ENCODE measurements at places on chromosomes 12 and 14.
A peak's percentile ranks its signal among the peaks of the same experiment; 100 is the strongest.

GRCh38 chr14:51224551-51224950 is 15.5 kb upstream of the TMX1 start:
- DNase-seq: peak; percentile 23

DNA sequence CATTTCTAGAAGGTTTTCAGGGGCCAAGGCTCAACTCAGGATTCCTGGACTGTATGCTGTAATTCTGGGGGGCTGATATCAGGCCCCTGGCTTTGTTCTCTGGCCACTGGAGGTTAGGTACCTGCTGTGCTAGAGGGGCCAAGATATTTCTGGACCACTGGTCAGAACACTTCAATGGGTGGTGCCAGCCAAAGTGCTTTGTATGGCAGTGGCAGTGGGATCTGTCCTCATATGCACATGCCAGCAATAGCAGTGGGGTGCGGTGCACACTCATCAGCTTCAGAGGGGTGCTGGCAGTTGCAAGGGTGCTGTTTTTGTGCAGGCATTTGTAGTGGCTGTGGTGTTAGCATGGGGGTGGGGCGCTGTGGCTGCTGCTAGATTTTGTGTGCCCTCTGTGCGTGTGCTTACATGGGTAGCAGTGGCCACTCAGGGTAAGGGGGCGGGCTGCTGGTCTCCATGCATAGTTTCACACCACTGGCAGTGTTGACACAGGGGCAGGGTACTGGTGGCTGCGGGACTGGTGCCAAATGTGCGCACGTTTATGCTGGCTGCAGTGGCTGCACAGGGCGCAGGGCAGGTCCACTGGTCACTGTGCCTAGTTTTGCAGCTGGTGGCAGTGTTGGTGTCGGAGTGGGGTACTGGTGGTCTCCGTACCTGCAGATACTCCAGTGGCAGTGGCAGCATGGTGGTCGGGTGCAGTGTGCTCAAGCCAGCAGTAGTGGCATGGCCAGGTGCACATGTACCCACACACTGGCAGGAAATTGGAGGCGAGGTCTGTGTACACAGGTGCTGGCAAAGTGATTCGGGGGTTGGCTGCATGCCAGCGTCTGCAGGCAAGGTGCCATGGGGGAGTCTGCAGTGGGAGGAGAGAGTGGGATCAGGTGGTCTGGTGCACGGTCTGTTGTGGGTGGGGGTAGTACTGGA is 12.6 kb downstream of the NOPCHAP1 start:
- DNase-seq: no peak

DNA sequence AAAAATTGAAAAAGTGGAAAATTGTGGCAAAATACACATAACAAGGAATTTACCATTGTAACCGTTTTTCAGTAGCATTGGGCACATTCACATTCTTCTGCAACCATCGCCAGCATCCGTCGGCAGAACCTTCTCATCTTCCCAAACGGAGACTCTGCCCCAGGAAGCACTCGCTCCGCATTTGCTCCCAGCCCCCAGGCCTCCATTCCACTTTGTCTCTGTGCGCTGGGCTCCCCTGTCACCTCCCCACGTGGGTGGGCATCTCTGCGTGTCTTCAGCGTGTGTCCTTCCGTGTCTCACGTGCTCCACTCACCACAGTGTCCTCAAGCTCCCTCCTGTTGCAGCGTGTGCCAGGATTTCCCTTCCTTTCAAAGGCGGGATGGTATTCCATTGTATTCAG is 9.9 kb downstream of the GPR132 start:
- DNase-seq: no peak

DNA sequence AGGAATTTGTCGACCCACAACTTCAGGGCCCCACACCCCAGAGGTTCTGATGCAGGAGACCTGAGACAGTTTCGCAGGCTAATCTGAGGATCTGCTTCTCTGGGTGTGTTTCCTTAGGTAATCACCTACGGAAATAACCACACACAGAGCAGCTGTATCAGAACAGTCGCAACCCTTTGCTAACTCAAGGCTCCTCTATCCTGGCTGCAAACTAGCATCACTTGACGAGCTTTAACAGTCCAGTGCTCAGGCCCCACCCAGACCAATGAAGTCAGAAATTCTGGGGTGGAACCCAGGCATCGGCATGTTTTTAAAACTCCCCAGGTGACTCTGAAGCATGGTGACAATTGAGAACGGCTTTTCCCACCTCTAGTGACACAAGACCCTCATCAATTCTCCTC is 20.7 kb downstream of the SLC7A7 start:
- DNase-seq: no peak

GRCh38 chr12:51017452-51017851 is 8.7 kb downstream of the SLC11A2 start:
- no peak for DNase-seq

GRCh38 chr12:25926536-25926935 is 31.9 kb upstream of the RASSF8 start:
- DNase-seq: no peak

DNA sequence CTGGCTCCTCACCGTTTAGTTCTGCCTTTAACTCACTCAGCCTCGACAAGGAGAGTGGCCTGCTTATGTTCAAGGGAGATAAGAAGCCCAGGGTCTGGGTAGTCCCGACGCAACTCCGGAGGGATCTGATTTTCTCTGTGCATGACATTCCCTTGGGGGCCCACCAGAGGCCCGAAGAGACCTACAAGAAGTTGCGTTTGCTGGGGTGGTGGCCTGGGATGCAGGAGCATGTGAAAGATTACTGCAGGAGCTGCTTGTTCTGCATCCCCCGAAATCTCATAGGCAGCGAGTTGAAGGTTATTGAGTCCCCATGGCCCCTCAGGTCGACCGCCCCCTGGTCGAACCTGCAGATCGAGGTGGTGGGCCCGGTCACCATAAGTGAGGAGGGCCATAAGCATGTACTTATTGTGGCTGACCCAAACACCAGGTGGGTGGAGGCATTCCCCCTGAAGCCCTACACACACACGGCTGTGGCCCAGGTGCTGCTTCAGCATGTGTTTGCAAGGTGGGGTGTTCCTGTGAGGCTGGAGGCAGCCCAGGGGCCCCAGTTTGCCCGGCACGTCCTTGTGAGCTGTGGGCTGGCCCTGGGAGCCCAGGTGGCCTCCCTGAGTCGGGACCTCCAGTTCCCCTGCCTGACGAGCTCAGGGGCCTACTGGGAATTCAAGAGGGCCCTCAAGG is 13.1 kb downstream of the CBLN3 start:
- DNase-seq: no peak

DNA sequence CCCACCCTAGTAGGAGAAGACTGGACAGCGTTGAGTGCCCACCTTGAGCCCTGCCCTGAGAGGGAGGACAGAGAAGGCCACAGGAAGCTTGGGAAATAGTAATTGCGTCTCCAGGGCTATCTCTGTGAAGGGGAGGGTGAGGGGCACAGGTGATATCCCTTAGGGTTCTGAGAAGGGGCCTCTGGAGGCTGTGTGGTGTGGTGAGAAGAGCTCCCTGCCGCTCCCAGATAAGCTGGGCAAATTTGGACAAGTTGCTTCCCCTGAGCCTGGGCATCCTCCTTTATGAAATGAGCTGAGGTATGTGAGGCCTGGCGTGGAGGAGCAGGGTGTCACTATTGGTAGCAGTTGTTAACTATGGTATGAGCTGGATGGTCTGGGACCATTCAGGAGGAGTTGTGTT is 23.5 kb upstream of the LRP1-AS start:
- DNase-seq: no peak

DNA sequence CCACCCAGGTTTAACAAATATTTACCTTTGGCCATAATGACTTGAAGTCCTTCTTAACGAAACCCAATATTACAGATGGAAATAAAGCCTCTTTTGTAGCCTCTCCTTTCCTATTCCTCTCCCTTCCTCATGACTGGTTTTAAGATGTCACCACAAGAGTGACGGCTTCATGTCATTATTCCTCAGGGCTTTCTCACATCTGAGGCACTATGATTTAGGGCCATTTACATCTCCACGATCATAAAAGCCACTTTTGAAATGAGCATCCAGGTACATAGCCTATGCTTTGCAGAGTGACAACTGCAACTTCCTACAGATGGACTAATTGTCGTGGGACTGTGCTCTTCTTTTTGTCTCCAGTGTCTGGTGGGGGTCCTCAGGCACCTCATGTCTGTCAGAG is 32.3 kb upstream of the DACT1 start:
- no peak for DNase-seq

DNA sequence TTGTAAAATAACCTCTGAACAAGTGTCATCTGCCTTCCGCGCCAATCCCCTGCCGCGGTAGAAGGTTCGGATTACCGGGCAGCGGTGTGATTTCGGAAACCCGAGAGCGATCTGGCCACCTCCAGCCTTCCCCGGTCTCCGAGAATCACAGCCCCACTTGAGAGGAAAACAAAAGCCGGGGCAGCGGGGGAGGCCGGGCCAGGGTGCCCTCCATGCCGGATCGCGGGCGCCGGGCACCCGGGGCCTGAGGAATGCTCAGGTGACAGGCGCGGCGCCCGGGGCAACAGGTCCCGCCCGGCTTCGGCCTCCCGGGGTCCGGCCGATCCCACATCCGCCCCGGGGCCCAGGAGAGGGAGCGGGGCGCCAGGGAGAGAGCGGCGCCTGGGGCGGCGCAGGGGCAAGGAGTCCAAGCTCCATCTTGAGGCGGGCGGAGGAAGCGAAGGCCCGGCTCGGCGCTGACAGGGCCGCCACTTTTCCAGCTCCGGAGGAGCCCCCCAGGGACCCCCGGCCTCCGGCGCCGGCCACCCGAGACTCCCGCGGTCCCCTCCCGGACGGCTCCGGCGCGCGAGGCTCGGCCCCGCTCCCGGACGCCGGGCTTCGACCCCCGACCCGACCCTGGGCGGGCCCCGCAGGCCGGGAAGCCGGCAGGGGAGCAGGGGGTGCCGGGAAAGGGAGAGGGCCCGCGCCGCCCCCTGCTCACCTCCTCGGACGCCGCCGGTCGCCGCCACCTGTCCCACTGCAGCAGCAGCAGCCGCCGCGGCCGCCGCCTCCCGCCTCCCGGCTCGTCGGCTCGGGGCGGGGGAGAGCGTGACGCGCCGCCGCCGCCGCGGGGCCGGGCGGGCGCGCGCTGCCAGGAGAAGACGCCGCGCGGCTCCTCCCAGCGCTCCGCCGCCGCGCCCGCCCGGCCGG is at the start of gene CLIP1:
Gene CLIP1 (minus strand): TSS at position 849 of the 909 bp plus-strand sequence. CDS start 42,217 bp downstream, outside the sequence.
- no peak for DNase-seq

GRCh38 chr12:47095446-47096236 is 15.9 kb upstream of the AMIGO2 start:
- no peak for DNase-seq

DNA sequence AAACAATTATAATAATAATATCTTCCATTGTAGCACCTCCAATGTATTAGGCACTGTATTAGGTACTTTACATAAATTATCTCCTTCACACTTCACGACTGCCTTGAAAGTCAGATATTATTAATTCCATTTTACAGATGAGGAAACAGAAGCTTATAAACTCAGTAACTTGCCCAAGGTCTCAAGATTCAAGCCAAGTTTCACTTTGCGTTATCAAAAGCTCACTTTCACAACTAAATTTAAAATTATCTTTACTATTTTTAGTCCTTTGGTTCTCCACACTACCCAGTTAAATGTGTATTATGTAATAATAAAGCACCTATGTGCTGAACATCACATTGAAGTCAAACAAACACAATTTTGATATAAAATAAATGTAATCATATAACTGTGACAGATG is 55.8 kb downstream of the NUMB start:
- no peak for DNase-seq

GRCh38 chr12:77837876-77838291 is 7.2 kb downstream of the NAV3 start:
- DNase-seq: no peak

DNA sequence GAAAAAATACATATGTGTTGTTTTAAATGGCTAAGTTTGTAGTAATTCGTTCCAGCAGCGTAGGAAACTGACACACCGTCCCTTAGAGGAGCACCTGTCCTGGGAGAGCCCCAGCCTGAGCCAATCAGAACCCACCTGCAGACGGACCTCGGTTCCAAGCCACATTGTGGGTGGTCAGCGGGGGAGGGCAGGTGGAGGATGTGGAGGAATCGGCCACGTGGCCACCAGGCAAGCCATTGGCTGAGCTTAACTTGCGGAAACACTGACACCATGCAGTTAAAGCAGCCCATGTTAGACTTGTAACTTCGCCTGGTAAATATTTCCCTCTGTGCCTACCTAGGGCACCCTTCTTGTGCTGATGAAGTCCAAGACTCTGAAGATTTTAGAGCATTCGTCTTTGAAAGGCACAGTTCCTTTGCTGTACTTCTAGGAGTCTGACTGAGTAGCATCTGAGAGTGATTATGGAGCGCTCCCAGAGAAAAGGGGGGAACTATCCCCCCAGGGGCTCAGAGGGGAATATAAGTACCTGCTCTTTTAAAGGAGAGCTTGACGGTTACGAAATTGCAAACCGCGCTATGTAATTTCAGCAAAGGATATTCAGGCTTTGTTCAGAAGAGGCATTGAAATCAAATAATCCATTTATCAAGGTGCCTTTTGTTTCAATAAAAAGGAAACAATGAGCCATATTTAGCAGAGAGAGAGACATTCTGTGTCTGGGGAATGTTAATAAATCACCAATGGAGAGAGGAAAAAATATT is 135.7 kb downstream of the TMEM132C start:
- no peak for DNase-seq

DNA sequence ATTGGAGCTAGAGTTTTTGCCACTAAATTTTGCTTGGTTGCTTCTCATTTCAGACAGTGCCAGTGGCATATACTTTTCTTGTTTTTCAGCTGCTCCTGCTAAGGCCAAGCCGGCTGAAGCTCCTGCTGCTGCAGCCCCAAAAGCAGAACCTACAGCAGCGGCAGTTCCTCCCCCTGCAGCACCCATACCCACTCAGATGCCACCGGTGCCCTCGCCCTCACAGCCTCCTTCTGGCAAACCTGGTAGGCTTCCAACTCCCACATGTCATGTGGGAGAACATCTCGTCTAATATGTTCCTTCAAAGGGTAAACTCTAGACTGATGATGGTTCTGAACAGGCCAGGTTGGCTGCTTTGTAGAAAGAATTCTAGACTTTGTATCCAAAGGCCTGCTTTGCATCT is 11.0 kb downstream of the DLST start:
- DNase-seq: no peak

DNA sequence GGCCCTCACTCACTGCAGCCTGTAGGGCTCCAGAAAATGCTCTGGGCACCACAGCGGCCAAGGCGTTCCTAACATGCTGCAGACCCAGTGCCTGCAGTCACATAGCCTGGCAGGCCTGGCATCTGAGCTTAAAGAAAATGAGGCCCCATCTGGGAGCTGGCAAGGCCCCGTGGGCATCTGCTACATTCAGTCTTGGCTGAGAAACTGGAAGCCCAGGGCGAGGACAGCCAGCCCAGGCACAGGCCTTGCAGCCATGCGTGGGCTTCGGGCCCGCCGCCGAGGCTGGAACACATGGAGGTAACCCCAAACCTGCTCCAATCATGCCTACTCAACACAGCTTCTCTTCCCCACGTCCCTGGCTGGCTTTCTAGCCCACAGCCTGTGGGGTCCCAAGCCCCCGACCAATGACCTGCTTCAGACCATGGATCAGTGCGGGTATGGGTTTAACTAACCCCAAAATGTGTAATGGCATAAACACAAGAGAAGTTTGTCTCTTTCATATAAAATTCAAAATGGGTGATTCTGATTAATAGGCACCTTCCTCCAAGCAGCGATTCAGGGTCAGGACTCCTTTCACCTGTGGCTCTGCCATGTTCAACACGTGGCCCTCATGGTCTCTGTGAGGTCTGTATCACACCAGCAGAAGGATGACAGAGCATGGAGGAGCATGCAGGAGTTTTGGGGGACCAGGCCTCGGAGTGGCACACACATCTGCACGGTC is 6.4 kb downstream of the NGB start:
- DNase-seq: no peak
